ENCODE measurements at places on chromosomes 2 and 18.

DNA sequence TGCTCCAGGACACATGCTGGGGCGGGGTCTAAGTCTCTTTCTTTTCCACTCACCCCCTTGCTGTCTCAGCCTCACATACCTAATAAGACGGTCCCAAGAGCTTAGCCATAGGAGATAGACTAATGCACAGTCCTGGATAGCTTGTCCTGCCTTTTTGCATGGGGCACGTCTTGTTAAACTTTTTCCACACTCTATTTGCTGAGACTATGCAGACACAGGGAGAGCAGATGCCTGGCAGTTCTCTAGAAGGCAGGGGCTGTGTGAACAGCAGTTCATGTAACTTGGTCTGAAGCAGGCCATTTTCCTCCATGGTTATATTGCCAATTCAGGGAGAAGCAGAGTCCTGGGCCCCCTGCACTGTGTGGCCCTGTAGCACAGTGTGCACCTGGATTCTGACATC is 142.1 kb downstream of the SEPTIN10 start:
- no peak for DNase-seq

DNA sequence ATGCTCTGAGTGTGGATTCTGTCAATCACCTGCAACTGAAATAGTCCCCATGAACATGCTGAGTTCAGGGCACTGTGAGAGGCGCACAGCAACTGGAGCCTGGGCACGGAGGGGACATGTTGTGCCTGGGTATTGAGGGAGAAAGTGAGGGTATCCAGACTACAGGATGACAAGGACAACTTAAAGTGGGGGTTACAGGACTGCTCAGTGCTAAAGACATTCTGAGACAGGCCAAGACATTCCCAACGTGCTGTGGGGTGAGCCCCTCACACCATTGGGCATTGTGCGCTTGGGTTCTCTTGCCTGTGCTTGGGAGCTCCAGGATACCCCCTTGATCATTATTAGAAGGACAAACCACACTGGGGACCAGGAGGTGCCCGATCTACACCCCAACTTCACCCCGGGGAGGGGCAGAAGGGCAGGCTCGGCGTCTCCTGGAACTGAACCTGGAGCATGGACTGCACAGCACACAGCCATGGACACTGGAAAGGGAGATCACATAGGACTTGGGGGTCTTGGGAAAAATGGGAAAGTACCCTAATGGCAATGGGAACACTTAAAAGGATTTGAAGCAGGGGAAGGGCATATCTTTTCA is 72.5 kb upstream of the HDAC4 start:
- no peak for DNase-seq

- DNase-seq, result no peak
Observed at GRCh38 chr2:187360286-187360685, 87.8 kb downstream of the CALCRL start.

DNA sequence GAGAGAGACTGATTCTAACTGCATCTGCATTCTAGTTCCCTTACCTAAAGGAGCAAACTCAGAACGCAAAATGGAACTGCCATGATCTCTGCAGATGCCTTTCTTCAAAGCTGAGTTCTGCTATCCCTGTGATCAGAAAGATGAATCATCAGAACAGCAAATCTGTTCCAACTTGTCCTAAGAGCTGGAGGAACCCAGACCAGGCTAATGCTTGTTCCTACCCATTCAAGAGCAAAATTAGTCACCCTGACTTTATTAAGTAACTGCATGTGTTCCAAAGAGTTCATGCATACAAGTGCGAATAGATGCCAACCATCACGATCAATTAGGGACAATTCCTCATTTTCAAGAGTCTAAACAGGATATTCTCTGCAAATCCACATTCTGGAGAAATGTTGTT is 46.5 kb downstream of the MBP start:
- DNase-seq, result no peak

- DNase-seq, result no peak
Observed at GRCh38 chr2:132681766-132682165, 11.8 kb upstream of the LYPD1 start.

- DNase-seq, result no peak
Observed at GRCh38 chr2:72011370-72011689, 136.3 kb downstream of the CYP26B1 start.

- no peak for DNase-seq
Observed at GRCh38 chr2:45496869-45497268, 114.2 kb downstream of the SRBD1 start.

GRCh38 chr2:148926981-148927401 is 52.0 kb downstream of the KIF5C start:
- no peak for DNase-seq

- DNase-seq, result no peak
Observed at GRCh38 chr2:149629026-149629425, 41.5 kb upstream of the MMADHC start.

- DNase-seq, result no peak
Observed at GRCh38 chr2:186569897-186570296, 20.0 kb upstream of the ITGAV start.

DNA sequence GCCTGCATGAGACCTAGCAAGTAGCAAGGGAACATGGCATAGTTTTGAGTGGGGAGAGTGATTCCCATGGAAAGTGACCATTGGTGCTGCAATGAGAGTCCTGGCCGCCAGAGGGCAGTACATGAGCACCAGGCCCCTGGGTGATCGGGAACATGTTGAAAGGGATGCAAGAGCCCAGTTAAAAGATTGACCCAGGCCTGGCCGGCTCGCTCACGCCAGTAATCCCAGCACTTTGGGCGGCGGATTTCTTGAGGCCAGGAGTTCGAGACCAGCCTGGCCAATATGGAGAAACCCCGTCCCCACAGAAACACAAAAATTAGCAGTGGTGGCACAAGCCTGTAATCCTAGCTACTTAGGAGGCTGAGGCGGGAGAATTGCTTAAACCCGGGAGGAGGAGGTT is 22.2 kb downstream of the FAP start:
- DNase-seq, result no peak

DNA sequence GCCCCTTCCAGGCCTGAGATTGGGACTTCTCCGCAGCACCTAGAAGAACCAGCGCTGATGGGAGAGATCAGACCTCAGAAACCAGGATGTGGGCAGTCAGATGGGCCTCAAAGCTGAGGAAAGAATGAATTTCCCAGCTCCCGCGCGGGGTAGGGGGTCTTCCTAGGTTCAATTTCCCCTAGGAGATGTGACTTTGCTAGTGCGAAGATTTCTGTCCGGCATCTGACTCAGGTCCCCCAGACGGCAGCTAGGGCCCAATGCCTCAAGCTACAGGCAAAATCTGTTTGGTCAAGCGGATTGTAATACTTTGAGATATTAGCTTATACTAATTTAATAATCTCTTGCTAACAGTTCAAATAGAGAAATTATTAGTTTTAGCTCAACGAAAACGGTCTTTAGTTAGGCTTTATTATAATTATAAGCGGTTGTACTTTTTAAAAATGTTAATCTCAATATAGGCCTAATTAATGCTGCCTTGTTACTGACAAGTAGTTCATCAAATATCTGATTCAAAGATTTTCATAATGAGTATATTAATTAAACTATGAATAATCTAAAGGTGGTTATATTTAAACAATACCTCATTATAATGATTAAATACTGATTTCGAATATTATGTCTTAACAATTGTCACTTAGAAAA is 5.8 kb downstream of the DLX1 start:
- DNase-seq, result no peak

DNA sequence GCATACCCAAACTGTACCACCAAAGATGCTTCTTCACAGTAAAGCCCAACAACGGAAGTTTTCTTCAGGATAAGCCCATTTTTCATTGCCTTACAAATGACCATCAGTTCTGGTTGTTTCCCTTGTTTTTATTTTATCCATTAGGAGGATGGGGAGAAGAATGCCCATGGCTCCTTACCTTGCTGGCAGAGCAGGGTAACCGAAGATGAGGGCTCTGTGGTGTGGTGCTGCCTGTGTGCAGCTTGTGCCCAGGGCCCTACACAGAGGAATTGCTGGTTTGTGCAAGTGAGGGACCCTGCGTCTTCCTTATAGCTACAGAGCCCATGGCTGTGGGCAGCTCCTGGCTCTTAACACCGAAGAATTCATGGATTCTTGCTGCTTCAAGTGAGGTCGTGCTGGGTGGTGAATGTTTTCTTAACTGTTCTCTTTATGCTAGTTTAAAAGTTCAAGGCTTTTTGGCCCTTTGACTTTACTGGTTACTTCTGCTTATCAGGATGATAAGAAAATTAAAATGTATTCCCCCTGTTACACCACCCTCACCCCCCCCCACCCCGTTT is 110.6 kb downstream of the MAP4K4 start:
- DNase-seq, result no peak

GRCh38 chr2:44981714-44982108 is 27.5 kb downstream of the SIX2 start:
- peak; percentile 17 for DNase-seq

DNA sequence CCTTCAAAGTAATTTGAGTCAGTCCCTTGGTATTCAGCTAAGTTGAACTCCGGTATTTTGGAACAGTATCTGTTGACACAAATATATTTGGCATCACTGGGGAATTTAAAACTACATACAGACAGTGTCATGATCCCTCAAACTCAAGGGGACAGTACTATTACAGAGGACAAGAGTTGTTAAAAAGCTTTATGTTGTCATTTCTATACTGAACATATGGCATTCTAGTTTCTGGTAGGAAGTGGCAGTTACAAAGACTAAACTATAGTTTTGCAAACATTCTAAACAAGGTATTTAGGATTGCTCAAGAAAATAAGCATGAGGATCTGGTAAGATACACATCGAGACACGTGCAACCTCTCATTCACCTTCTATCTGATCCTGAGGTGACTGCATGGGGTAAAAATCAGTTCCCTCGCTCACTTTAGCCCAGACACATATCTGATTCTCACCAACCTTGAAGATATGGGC is 16.6 kb upstream of the CCNYL1 start:
- no peak for DNase-seq

DNA sequence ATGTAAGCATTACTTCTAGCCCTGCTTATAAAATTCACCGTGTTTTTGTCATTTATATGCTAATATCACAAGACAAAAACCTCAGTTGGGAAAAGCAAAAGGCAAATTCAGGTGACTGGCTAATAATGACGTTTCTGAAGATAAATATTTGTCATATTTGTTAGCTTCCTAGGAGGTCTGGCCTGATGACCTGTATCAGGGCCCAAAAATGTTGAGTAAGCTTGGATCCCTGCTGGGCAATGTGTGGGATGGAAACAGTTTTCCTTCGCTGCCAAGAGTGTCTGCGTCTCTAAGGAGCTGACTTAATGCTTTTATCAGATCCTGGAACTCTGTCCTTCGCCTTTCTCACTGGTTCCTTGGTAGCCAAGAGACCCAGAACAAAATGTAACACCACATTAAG is 230.1 kb upstream of the PXDN start:
- no peak for DNase-seq

- DNase-seq, result no peak
Observed at GRCh38 chr2:84849271-84849952, 31.5 kb downstream of the TRABD2A start.

DNA sequence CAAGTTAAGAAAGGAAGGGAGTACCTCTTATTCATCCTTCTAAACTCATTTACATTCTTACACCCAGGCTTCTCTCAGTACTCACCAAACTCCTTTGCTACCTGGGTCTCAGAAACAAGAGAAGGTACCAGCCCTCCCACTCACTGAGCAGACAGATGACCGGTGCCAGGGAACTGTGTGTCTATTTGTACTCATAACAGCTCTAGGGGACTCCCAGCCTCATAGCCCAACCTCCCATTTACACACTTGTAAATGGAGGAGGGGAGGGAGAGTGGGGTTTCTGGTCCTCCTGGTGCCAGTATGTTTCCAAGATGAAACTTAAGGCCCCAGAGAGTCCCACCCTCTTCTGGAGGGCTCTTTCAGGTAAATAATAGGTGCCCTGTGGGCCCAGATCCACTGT is 42.8 kb upstream of the SIGLEC15 start:
- no peak for DNase-seq

DNA sequence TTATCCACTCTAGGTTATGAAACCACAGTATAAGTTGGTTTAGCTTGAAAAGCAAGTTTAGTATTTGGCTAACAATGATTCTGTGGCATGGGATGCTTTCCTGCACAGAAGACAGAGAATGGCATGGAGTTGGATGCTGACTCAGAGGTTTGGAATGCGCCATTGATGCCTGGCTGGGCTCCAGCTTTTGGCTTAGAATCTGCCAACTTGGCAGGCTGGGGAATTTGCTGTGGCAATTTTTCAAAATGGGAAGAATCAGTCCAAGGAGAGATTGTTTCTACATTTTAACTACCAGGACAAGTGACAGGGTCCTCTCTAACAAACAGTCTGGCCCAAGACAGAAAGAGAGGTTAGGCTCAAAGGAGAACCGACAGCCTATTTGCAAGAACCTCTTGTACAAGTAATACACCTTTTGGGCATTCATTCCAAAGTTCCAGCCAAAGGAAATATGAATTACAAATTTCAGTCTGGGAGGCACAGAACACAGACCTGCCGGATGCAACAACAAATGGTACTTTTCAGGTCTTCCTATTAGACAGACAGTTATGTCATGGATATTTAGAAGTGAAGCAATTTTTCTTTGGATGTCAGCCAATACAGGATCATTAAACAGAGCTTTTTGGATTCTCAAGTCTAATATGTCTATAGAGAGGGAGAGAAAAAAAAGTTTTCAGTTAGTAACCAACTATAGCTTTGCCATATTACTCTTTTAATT is 1027.7 kb downstream of the TMEM182 start:
- no peak for DNase-seq

- no peak for DNase-seq
Observed at GRCh38 chr2:218063896-218064295, 5.2 kb upstream of the RUFY4 start.

DNA sequence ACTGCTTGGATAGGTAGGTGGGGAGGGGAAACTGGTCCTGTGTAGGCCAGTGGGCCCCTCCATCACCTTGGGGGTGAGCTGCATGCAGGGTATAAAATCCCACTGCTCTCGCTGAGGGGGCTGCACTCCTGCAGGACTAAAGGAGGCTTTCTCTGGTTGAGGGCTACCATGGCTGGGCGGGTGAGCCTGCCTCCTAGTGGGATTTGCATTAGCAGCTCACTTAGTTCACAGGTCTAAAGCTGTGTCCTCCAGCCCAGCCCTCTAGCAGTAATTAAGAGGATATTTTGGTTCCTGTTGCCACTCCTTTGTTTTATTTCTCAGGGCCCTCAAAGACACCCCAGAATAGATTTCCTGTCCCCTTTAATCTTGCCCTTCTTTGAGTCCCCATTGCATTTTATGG is 24.6 kb downstream of the TMEM127 start:
- DNase-seq, result no peak

Measured in NCI-H2029 treated with DMSO at 0.1 percent for 48 hours (cell line).